Fibroblast of villous mesenchyme (primary cell): ENCODE measurements at places on chromosomes 2 and 18.
A peak's percentile ranks its signal among the peaks of the same experiment; 100 is the strongest.

GRCh38 chr2:86368161-86368824 lies 30.9 kb upstream of the REEP1 start:
- peak; percentile 55 for DNase-seq

GRCh38 chr18:74278058-74278457 lies 13.7 kb downstream of the CYB5A start:
- no peak for DNase-seq

GRCh38 chr2:133424876-133425275 lies 143.4 kb downstream of the NCKAP5 start:
- DNase-seq, result no peak

- DNase-seq, result no peak
Measured at GRCh38 chr2:118521272-118521671, 326.2 kb downstream of the EN1 start.

- DNase-seq, result no peak
Measured at GRCh38 chr2:4900861-4901770, 791.1 kb upstream of the SOX11 start.

- no peak for DNase-seq
Measured at GRCh38 chr2:2691419-2691818, 360.3 kb upstream of the MYT1L start.

GRCh38 chr2:5374762-5375161 lies 317.4 kb upstream of the SOX11 start:
- no peak for DNase-seq

- DNase-seq, result no peak
Measured at GRCh38 chr2:227054006-227054405, 110.0 kb downstream of the COL4A4 start.

DNA sequence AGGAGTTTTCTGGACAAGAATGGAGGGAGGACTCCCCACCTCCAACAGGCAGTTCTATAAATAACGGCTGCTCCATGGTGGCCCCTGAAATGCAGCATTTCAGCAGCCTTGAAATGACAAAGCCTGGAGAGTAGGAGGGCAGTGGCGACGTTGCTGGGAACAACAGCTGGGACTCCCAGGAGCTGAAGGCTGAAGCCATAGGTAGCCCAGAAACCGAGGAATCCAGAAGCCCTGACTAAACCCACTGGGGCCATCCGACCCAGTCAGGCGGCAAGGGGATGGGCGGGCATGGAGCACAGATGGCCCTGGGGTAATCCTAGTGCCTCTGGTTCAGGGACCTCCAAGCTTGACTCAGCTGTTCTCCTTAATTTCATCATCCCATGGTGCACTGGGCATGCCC lies 9.0 kb downstream of the PRKAG3 start:
- DNase-seq, result no peak

GRCh38 chr18:6086731-6087130 lies 191.4 kb upstream of the TMEM200C start:
- no peak for DNase-seq
